ENCODE measurements at places on chromosomes 11 and 22.

DNA sequence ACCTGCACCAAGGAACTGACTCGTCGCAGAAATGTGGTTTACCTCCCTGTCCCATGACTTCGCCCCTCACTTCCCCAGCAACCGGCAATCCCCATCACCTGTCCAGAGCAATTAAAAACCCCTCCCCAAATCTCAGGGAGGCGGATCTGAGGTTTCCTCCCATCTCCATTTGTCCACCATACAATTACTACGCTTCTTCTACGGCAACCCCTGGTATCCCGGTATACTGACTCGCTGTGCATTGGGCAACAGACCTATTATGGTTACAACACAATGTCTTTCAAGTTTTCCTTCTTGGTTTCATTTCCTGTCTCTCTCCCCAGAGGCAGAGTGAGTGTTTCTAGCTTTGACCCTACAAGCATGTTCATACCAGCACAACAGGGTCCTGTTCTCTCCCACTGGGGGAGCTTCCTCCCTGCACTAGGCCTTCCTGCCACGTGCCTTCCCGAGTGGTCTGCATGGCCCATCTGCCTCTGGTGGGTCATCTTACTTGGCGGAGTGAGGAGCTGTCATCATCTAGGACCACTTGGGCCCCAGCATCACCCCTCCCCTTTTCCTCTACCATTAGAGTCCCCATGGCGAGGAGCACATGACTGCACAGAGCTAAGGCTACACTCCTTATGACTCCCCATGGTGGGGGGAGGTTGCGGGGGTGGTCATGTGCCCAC, 30.3 kb upstream of the NAP1L4 start:
- DNase-seq, result no peak

GRCh38 chr11:129418039-129418438, 42.4 kb downstream of the BARX2 start:
- no peak for DNase-seq

- no peak for DNase-seq
Measured at GRCh38 chr11:17611049-17611448, 64.0 kb downstream of the OTOG start.

DNA sequence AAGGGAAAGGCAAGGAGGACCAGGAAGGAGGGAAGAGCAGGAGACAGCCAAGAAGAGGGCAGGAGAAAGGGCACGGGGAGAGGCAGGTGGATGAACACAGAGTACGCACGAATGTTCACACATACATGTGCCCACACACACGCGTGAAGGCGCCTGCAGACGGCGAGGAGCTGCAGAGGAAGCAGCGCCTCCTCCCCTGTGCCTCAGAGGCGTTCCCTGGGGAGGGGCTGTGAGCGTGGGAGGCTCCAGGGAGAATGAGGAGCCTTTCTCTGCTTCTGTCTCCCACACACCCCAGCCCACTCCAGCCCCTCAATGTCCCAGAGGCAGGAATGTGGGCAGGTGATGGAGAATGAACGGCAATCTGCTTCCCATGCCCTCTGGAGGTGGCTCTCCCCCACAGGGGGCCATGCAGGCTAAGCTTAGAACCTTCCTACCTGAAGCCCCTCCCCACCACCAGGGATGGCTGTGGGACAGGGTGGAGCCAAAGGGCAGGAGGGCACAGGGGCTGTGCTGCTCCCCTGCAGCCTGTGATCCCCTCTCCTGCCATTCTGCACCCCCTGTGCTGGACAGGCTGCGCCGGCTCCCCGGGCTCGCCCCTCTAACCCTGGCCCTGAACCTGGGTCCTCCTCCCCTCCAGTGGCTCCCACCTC, 25.3 kb downstream of the PPM1F start:
- DNase-seq, result no peak

DNA sequence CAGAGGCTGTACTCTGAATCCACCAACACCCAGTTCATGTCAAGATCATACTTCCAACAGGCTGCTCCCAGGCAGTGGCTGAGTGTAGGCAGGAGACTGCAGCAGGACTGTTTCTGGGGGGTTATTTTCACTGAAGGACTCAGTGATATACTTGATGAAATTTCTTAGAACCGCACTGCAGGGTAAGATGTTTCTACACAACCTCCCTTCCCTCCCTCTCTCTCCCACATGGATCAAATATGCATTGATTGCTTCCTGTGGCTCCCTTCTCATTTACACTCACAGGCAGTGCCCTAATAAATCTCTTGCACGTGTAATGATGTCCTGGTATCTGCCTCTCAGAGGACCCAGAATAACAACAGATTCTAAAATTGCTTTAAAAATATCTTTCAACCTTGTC, 251.3 kb upstream of the CCDC179 start:
- DNase-seq, result no peak

DNA sequence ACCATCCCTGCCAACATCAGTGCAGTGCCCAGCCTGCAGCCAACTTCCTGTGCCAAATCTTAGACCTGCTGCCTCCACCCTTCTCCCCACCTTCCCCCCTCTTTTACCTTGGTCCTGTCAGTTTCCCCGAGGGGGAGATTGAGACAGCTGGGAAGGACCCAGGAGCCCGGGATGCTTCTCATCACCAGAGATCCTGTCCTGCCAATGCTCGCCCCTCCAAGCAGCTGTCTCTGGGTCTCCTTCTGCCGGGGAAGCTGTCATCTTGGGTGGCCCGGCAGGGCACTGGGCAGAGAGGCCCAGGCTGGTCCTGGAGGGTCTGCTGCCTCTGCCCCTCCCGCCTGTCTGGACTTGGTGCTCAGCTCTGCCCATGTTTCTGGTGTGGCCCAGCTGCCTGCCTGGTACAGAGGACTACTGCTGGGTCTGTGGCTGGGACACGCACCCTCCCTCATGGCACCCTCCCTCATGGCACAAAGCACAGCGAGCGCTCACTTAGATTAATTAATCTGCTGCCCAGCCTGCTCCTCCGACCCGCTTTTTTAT, 60.4 kb upstream of the THY1 start:
- DNase-seq, result no peak

DNA sequence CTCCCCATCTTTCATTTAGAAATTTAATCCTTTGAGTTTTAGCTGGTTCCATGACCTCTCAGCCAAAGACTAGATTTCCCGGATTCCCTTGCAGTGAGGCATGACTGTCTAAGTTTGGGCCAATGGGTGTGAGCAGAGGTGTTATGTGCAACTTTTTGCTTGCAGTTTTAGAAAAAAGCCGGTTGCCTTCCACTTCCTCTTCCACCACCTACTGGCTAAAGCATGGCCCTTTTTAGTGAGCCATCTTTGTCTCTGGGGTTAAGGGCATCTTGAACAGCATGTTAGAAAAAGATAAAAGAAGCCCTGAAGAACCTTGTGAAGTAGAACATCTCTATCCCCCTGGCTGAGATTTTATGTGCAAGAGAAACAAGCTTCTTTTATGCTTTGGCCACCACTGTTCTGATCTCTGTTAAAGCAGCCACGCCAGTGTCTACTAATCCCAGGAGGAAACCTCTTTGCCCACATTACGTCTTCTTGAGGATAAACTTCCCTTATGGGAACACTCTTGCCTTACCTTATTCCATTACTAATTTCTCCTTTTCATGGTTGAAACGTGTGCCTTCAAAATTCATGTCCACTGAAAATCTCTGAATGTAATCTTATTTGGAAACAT, 279.9 kb downstream of the TENM4 start:
- no peak for DNase-seq

DNA sequence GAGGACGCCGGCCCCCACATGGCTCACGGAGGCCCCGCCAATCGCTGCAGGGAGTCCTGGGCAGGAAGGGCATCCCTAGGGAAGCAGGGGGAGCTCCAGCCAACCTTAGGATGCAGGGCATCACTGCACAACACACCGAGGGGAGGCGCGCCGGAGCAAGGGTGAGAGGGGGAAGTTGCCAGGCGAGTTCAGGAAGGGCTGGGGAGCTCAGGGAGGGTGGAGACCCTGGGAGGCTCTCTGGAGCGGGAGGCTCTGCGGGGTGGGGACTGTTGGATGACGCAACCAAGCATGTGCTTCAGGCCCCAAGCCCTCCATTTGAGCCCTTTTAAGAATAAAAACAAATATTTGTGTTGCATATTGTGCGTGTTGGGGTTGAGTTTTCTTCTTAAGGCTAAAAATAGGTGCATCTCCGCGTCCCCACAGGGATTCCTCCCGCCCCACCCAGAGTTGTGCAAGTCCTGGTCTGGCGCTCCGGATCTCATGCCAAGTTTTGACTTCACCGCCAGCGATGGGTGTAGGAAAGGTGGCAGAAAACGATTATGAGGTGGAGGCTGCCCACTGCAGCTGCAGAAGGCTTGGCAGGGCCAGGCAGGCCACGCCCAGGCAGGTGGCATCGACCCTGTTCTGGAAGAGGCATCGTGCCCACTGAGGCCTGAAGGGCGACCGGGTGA, 65.2 kb downstream of the WNT7B start:
- DNase-seq, result no peak

- DNase-seq, result no peak
Measured at GRCh38 chr11:102776454-102776853, 4.0 kb downstream of the MMP10 start.

DNA sequence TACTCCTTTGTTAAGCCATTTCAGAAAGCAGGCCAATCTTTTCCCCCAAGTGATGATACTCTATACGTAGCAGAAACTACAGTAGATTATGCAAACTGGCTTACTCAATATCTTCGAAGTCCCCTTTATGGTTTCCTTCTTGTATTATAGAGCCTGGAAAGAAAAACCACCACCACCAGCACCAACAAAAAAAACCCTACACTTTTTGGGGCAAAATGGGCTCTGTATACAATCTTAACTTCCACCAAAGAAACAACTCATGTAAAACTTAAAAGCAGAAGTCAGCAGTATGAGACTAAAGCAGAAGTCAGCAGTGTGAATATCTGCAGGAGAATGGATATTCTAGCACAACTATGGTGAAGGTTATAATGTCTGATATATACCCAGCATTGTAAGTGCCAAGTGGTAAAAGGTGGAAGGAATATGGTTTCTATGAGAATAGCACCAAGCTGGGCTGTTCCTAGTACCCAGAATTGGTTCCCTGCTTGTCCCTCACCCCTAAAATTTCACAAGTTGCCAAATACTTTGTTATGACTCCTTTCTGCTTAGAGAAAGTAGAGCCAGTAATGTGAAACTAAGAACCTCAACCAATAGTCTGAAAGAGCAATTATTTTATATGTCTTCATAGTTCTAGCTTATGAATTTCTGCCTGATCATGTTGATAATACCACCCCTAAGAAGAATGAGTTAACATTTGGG, 252.1 kb downstream of the SBF2 start:
- DNase-seq, result no peak

DNA sequence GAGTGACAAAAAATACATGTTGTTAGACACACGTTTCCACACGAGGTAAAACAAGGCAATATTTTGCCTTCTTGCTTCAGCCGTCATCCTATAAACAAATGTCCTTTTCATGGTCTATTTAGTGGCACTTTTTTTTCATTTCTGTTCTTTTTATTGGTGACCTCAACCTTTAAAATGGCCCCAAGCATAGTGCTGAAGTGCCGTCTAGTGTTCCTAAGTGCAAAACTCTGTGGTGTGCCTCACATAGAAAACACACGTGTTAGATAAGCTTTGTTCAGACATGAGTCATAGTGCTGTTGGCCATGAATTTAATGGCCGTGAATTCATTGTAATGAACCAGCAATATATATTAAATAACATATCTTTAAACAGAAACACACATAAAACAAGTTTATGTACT, 15.6 kb downstream of the OVCH2 start:
- DNase-seq, result no peak

DNA sequence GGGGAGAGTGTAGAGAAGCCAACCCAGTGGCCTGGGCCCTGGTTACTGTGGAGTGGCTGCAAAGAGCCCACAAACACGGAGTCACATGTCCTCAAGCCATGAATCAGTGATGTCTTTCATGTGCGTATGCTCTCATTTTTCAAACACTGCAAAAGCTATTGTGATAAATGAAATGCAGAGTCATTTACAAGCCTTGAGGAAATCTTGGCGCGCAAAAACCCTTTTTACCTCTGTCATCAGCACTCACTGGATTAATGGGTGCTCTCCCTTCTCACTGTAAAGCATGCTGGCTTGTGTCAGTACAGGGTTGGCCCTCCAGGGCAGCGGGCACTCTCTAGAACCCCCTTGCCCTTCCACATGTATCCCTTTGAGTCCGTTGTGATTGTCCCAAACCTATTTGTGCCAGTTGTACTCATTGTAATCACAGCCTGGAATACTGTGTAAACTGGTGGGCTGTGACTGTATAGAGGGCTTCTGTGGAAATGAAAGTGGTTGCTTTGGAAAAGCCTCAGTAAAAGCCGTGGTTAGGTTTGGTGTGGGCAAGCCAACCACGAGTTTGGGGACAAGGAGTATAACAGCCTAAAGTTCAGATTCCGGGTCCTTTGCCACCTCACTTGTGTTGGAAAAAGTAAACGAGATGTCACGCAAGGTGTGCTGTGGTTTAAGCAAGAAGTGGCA, 10.4 kb downstream of the GNAZ start:
- DNase-seq, result no peak

GRCh38 chr11:10205928-10206327, 88.1 kb downstream of the SBF2 start:
- no peak for DNase-seq

- no peak for DNase-seq
Measured at GRCh38 chr11:64802370-64803157, 450 bp downstream of the MAP4K2 start.

- peak; percentile 25 for DNase-seq
Measured at GRCh38 chr11:122656631-122657101, 1.1 kb downstream of the UBASH3B start.

- no peak for DNase-seq
Measured at GRCh38 chr11:115178705-115179104, 325.5 kb downstream of the CADM1 start.

DNA sequence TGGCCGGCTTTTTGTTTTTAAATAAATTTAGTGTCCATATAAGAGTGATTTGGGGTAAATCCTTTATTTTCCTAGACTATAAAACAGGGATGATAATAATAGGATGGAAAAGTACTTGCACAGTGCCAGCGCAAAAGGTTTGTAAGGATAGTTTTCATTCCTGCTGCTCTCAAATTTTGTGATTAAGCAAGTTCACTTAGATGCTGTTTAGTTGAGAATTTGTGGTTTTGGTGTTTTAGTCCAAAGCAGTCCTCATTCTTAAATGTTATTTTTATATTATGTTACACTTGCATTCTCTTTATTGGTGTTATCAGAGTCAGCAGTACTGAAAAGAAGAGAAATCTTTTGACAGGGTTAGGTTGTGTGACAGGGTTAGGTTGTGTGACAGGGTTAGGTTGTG, 47.9 kb downstream of the PPP6R3 start:
- no peak for DNase-seq

DNA sequence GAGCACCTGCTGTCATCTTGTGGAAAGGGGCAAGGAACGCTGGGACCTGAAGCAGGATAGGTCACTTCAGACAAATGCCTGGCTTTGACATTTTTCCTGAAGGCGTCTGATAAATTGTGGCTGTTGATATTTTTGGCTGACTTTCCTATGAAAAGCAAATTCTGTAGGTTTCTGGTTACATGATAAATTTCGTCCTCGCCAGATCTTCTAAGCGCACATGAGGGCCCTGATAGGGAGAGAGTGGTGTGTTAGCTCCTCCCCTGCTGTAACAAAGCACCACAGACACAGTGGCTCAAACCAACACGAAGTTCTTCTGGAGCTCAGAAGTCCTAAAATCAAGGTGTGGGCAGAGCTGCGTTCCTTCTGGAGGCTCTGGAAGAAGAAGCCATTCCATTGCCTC, 19.6 kb downstream of the APOL4 start:
- no peak for DNase-seq

Measured in HuH-7 (cell line).